ENCODE measurements at places on chromosomes 6 and 20.

GRCh38 chr6:71599359-71599758 lies 287.0 kb upstream of the RIMS1 start:
- DNase-seq: no peak

- DNase-seq: no peak
Observed at GRCh38 chr6:43077333-43077809, 1.3 kb downstream of the PTK7 start.

- DNase-seq: no peak
Observed at GRCh38 chr6:83117802-83118201, 50.3 kb downstream of the DOP1A start.

- no peak for DNase-seq
Observed at GRCh38 chr6:132270726-132271402, 130.4 kb downstream of the MOXD1 start.

- DNase-seq: no peak
Observed at GRCh38 chr20:47111576-47111975, 216.9 kb downstream of the EYA2 start.

DNA sequence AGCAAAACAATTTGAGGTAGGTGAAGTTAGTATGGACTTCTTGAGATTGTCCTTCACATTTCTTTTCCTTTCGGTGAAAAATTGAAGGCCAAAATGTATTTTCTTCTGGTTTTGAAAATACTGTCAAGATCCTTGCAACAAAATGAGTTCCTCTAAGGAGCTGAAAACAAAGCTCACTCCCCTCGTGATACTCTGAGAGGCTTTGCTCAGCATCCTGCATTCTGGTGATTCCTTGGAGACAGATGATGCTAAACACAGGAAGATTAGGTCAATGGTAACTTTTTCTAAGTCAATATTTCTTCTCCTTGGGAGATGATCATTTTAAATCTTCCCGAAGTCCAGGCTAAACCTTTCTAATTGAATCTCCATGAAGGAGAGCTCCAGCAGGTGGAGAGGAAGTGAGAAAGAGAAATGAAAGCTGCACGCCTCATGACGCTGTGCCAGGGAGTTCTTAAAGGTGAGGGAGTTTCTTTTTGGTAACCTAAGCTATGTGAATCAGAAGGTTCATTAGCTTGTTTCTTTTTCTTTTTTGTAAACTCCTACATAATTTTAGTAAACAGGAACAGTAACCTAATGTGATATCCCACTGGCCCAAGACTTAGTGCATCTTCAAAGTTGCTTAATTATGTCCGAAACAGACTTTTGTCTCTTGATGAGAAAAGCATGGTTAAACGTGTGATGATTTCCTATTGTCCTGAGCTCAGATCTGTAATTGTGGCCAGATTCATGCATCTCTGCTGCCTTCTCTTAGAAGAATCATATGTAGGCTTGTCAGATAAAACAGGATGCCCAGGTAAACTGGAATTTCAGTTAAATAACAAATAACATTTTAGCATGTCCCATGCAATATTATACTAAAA lies 15.0 kb downstream of the ESR1 start:
- no peak for DNase-seq

DNA sequence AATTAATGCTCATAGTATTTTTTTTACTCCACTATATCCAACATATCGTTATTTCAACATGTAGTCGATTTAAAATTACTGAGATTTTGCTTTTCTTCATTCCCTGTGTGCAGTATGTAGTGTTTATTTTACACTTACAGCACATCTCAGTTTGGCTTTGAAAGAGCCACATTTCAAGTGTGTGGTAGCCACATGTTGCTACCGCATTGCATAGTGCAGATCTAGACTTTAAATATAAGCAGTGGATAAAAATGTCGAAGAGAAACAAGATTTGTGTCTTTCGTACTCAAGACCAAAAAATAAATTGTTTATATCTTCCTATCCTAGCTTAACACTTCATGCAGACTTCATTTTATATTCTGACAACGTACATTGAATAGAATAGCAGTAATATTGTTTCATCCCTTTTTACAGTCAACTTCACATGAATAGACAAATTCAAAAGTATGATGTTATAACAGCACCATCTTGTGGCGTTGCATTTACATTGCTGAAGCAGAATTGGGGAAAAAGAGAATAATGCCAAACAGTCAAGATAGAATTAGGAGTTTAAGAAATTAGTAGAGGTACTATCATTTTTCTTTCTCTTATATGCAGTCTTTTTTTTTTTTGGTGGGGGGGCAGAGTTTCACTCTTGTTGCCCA lies 29.9 kb downstream of the FBXO5 start:
- DNase-seq: no peak

GRCh38 chr6:107458672-107459282 lies 587 bp downstream of the PDSS2 start:
- peak; percentile 6 for DNase-seq

GRCh38 chr6:99905209-99906106 lies 88.6 kb downstream of the MCHR2 start:
- no peak for DNase-seq

DNA sequence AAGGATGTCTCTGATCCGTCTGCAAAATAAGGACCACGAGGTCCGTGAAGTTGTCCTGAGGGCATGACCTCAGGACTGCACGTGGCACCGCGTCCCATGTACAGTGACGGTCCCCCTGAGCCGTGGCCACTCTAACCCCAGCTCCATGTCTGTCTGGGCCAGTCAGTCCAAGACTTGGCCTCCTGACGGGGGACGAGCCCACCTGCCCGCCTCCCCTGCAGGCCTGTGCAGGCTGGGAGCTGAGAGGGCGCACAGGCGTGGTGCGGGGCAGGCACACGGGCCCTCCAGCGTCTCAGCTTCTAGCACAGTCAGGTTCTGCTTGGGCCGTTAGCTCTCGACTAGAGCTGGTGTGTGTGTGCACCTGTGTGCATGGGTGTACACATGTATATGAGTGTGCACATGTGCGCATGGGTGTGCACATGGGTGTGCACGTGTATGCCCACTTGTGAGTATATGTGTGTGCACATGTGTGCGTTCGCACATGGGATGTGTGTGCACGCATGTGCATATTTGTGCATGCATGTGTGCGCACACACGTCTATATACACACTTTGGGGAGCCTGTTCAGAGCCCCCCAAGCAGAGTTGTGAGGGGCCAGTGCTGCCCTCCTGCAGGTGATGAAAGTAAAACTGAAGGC lies 307.0 kb downstream of the TAF4 start:
- DNase-seq: no peak

DNA sequence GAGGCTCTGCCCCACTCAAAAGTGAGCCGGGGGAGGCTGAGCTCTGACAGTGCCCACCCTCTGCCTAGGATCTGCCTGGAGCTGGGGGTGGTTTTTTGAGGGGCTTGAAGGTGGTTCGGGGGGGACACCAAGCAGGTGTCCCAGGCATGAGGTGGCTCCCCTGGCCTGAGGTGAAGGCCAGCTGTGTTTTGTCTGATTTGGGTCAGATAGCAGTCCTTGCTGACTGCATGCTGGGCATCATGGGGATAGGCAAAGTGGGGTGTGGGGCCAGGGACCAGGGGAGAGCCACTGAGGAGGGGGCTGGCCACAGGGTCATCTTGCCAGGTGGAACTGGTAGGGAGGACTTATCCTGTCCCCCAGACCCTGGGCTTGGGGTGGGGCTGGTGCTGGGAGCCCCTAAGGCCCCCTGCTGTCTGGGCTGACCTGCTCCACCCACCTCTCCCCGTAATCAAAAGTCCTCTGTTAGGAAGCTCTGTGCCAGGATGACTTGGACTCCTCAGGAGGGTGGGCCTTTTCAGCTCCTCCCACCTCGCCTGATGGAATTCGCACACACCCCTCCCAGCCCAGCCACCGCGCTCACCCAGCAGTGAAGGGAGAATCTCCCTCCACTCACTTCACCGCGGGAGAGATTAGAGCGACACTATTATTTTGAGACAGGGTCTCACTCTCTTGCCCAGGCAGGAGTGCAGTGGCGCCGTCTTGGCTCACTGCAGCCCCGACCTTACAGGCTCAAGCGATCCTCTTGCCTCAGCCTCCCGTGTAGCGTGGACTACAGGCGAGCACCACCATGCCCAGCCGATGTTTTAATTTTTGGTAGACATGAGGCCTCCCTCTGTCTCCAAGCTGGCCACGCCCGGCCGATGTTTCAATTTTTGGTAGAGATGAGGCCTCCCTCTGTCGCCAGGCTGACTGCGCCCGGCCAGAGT lies 1.5 kb upstream of the COL9A3 start:
- no peak for DNase-seq

DNA sequence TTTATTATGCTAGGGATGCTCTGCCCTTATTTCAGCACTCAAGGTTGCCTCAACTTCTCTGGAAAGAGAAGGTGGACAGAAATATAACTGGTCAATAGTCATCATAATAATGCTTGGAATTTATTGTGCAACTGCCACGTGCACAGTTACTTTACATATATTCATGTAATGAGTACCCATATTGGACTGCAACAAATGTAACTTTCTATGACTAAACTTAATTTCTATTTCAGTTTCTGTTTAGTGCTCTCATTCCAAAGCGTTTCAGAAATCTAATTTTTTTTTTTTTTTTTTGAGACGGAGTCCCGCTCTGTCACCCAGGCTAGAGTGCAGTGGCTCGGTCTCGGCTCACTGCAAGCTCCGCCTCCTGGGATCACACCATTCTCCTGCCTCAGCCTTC lies 28.3 kb upstream of the CD83 start:
- DNase-seq: no peak

DNA sequence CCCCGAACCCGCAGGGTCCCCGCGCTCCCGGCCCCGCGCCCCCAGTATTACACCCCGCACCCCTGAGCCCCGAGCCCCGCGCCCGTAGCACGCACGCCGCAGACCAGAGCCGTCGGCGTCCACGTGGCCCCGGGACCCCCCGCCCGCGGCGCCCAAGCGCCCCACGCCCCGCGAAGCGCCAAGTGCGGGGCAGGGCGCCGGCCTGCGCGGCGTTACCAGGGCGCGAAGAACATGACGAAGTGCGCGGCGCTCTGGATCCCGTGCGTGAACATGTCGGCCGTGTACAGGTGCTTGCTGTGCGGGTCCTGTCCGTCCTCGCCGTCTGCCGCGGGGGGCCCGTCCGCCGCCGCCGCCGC lies 312 bp downstream of the TXNDC5 start:
- DNase-seq: no peak

DNA sequence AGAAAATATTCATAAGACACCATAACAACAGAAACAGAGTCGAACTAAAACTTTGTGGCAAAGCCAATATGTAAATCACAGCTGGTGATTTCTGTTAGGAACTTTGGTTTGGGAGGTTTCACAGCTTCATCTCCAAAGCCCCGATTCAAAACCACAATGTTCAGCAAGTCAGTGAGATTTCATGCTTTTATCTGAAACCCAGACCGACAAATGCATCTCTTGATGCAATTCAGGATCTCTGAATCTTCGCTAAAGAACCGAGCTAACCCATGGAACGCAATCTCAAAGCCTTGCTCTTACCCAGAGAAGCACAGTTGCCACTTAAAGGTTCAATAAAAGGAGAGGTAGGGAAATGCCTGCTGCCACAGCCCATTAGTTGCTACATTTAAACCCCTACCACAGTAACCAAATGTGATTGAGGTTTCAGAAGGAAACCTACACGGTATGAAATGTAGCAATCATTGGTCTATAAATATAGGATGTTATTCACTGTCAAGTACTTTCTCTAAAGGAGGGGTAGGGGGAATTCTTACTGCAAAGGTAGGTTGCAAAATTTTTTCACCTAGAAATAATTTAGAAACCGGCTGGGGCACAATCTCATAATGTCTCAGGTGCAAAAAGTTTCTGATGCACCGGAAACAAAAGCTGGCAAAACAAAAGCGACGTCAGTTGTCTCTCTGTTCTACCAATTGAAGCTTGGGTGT lies 381.0 kb upstream of the ARID1B start:
- no peak for DNase-seq

- DNase-seq: no peak
Observed at GRCh38 chr6:111727041-111727440, 121.4 kb upstream of the TRAF3IP2 start.

DNA sequence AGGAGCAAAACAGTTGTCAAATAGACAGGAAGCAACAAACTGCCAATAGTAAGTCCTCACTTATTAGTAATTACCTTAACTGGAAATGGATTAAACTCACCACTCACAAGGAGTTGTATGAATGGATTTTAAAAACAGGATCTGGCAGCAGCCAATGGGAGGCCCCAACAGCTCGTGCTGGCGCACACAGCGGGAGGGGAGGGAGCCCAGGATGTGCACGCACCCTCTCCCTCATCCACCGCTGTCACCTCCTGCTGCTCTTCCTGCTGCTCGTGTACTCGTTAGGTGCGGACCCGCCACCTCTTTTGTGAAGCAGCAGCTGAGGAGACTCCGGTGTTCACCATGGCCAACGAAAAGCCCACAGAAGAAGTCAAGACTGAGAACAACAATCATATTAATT lies at the start of gene SUMO4:
SUMO4 (plus strand) TSS at position 213 of the 400 bp plus-strand sequence; CDS start at position 343, 130 bp downstream.
- DNase-seq: no peak

DNA sequence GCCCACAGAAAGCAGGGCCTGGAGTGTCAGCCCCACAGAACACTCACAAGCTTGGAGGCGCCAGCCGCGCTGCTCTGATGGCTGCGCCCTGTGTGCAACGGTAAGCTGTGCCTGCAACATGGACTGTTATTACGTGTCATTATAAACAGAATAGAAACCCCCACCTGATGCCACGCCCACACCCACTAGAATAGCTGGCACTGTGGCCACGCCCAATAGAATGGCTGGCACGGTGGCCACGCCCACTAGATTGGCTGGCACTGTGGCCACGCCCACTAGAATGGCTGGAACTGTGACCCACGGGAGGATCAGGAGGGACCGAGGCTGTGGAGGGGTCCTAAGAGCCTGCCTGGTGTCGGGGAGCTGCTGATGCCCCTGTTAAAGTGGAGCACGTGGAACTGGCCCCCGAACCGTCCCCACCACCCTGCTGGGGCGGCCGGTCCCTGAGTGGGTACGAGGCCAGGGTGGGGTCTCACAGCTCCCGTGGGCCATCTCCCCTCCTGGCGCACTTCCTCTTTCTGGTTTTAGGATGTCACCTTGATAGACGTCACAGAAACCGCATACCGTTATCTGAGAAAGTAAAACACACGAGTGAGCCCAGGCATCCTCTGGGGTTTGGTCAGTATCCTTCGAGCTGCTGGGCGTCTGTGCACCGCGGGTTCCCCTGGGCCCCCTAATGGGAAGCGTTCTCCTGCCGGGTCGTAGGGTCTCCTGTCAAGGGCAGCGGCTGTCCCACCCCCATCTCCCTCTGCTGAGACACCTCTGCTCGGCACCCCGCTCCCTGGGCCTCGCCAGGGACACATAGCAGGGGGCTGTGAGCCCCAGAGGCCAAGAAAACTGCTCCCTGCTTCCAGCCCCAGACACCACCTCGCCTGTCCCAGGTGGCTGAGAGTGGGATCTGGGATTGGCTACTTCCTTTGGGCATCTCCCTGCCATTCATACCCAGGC lies 25.4 kb downstream of the SLC17A9 start:
- DNase-seq: peak; percentile 64

GRCh38 chr6:2155206-2155605 lies 90.2 kb downstream of the GMDS start:
- no peak for DNase-seq

GRCh38 chr6:142246960-142247359 lies 54.8 kb upstream of the ADGRG6 start:
- DNase-seq: no peak
